GM12878 (cell line): ENCODE measurements at places on chromosomes 4 and X. TPM values are rescaled to one million over a fixed set of nuclear protein-coding genes. Genes with fewer than 3 reads are reported as not detected.

Gene TENM3
- 0.26 and 0.35 TPM in 2 replicates for total RNA-seq

Gene CC2D2A
- total RNA-seq = 0.64 and 0.67 TPM in 2 replicates

GRCh38 chr4:88610771-88611170, 18.5 kb downstream of the HERC3 start:
- H3K4me1 ChIP-seq = peaks cover 21% of the 10 kb centered on the region
- no peaks in the 10 kb centered on the region for H3K36me3 ChIP-seq
- H3K27me3 ChIP-seq = no peaks in the 10 kb centered on the region
- no peak overlapping the region for H3K27ac ChIP-seq
- H3K4me3 ChIP-seq = no peak overlapping the region

- no peak for DNase-seq
- peaks cover 26% of the 10 kb centered on the region for H3K36me3 ChIP-seq
- no peak overlapping the region for H3K4me3 ChIP-seq
- H3K27ac ChIP-seq = no peak overlapping the region
- no peaks in the 10 kb centered on the region for H3K27me3 ChIP-seq
- no peaks in the 10 kb centered on the region for H3K4me1 ChIP-seq
These were observed 16.8 kb downstream of the POLR2B start for GRCh38 chr4:56995525-56995924.

DNA sequence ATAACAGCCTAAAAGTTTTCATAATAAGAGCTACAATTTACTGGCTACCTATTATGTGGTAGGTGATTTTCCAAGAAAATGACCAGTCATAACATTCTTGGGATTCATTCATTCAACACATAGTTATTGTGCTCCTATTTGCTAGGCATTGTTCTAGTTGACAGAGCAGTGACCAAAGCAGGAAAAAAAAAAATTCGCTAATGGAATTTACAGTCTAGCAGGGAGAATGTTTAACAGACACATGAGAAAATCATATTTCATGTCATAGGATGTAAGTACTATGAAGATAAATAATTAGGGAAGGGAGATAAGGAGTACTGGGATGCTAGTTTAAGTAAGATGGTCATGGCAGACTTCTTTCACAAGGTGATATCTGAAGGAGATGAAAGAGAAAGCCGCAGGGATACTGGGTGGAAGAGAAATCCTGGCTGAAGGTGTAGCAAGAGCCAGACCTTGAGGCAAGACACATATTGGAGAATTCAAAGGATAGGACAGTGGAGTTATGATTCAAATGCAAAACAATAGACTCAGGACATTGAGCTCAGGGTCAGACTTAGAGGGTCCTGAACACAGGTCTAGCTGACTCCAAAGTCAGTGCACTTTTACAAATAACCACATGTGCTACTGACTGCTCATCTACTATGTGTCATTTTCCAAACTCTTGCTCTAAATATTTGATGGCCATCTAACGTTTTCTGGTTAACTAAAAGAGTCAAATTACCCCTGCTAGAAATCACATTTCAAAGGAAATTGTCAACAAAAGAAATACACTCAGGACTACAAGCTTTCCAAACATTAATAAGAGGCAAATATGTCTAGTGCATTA, 20.4 kb downstream of the SPCS3 start:
- H3K27me3 ChIP-seq = no peaks in the 10 kb centered on the region
- H3K27ac ChIP-seq = no peak overlapping the region

GRCh38 chr4:145048817-145049216, 49.2 kb downstream of the ANAPC10 start:
- H3K4me1 ChIP-seq = 0 out of 2 replicates have a peak, but pooled peaks cover 4% of the 10 kb centered on the region
- H3K27ac ChIP-seq = no peak overlapping the region
- H3K4me3 ChIP-seq = no peak overlapping the region
